ENCODE measurements at places on chromosomes 6 and 20.

GRCh38 chr6:169457762-169458161 is 204.1 kb upstream of the THBS2 start:
- no peak for DNase-seq

DNA sequence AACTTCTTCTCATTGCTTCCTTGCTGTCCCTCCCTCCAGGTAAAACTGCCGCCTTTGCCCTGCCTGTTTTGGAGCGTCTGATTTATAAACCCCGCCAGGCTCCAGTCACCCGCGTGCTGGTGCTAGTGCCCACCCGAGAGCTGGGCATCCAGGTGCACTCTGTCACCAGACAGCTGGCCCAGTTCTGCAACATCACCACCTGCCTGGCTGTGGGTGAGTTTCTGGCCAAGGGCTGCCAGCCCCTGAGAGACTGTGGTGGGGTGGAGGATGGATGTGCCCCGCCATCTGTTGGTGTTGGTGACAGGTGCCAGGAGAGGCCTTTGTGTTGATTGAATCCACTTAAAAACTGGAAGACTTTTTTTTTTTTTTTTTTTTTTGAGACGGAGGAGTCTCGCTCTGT is 9.5 kb downstream of the DDX27 start:
- DNase-seq: no peak

- no peak for DNase-seq
Observed at GRCh38 chr20:3103369-3104032, 19.0 kb upstream of the AVP start.

DNA sequence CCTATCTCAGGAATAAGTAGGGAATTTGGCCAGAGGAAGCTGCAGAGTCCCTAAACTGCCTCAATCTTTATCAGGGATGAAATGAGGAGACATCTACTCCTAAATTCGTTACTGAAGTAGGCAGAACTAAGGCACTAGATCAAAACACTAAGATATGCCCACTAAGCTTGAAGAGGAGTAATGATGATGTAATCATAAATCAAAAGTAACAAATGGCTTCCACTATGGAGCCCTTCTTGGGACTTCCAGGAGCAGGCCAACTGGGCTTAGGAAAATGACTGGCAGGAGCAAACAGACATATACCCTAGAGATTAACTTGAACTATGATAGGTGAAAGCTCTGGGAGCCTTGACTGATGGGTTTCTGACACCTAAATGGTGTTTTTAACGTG is 15.4 kb downstream of the ZSCAN12 start:
- no peak for DNase-seq

DNA sequence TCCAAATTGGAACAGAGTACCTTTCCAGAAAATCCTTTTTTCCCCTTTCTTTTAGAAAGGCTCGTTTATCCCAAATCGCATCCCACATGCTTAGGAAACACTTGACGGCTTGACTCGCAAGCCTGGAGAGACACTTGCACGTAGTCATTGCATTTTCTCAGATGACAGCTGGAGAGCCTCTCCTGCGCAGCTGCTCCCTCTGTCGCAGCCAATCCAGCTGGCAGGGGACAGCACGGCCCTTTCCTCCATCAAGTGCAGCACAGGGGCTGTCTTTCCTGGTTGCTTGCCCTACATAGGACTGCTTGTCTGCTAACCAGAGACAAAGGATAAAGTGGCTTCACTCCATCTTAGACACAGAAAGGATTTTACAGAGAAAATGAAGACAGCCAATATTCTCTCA is 77.6 kb upstream of the RGS17 start:
- no peak for DNase-seq

DNA sequence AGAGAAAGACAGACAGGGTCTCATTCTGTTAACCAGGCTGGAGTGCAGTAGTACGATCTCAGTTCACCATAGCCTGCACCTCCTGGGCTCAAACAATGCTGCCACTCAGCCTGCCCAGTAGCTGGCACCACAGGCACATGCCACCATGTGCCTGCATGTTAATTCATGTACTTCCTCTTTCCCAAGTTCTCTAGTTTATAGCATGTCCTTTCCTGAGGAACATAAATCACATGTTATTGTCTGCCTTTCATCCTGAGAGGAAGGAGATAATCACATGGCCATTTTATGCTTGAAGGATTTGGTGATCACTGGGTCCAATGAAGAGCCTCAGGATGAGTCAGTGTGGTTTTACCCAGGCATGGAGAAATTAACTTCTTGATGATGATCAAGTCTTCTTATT is 47.9 kb downstream of the COL11A2 start:
- DNase-seq: no peak

GRCh38 chr6:96576221-96576620 is 13.3 kb downstream of the FHL5 start:
- no peak for DNase-seq

GRCh38 chr6:79810871-79811270 is 136.5 kb downstream of the ELOVL4 start:
- DNase-seq: no peak

DNA sequence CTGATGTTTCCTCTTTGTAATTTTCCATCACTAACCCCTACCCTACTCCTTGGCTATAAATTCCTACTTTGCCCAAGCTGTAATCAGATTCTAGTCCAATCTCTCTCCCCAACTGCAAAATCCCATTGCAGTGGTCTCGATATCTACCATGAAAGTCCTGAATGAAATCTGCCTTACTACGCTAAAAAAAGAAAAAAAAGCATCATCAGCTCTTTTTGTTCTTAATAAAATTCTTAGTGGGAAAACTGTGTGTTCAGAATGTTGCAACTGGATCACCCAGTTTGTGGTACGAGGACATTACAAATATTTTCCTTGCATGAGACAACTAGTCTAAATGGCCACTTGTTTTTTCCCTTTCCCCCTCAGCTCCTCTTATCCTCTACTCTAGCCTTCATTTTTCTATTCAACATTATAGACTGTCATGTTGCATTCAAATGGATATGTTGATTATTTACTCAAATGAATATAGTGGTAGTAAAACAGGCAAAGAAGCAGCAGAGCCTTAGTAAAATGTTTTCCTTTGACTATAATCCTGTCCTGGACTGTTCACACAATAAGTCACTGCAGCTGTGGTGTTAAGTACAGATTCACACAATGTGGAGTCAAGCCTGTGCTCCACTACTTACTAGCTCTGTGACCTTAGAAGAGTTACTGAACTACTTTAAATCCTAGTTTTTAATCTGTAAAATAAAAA is 527.1 kb upstream of the MARCKS start:
- DNase-seq: no peak

GRCh38 chr20:47603260-47603659 is 101.6 kb downstream of the NCOA3 start:
- DNase-seq: no peak

GRCh38 chr6:36545767-36546307 is 1.4 kb downstream of the STK38 start:
- no peak for DNase-seq

GRCh38 chr6:19399406-19399805 is 437.8 kb upstream of the ID4 start:
- DNase-seq: no peak

DNA sequence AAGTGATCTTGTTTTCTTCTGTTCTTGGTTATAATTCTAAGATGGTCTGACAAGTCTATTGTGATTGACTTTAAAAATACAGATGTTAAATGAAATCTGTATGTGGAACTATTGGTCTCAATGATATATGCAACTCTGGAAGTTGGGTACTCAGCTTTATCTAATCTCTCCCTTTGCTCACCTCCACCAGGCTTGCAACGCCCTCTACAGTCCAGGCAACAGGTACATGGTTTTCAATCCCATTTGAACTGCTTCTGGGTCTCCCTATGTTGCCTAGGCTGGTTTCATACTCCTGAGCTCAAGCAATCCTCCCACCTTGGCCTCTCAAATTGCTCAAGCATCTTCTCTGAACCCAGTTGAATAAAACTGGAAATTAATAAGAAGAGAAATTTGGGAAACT is 25.6 kb upstream of the HLA-DQB1 start:
- DNase-seq: no peak

DNA sequence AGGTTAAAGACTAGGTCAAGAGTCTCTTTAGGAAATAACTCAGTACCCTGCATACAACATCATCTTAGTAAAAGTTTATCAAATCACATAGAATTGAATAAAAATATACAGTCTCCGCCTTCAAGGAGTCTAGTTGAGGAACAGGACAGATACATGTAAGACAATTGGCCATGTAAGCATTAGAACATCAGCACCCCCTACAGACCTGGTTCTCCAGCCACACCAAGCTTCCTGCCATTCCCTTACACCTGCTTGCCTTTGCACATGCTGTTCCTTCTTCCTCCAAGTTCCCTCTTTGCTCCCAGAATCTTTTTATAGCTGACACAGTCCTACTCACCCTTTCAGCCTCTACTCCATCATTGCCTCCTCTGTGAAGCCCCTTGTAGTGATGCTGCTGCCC is 187.8 kb upstream of the LRFN2 start:
- DNase-seq: no peak

GRCh38 chr6:24997905-24998304 is 62.1 kb upstream of the RIPOR2 start:
- DNase-seq: no peak

GRCh38 chr6:163872335-163872734 is 457.8 kb downstream of the QKI start:
- no peak for DNase-seq

DNA sequence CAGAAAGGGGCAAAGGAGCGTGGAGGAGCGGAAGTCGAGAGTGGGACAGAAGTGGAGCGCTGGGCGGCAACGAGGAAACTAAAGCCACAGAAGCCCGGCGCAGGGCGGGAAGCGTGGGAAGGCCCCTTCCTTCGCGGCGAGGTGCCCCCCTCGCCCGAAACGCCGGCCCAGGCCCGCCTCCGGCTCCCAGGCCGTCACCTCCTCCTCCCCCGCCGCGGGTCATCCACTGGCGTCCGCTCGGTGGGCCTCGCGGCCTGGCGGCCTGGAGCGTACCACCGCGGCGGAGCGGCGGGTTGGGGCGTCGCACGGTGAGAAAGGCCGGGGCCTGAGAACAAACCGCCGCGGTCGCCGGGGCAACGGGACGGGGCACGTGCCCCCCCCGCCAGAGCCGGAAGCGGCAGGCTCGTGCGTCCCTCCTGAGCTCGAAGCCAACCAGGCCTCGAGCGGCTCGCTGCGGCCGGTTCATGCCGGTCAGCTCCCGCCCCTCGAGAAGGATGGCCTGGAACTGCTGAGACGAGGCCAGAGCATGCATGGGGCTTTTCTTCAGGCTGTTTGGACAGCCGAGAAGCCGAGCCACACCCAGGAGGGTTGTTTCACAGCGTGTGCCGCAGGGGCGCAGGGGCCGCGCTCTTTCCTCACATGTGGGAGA is at the start of gene TCP11:
TCP11 (minus strand) TSS at position 333 of the 649 bp plus-strand sequence. CDS start 469 bp downstream, outside the sequence.
- no peak for DNase-seq

GRCh38 chr20:29740601-29740950 is 1516.9 kb upstream of the DEFB115 start:
- DNase-seq: no peak

GRCh38 chr20:57548177-57549058 is 12.5 kb upstream of the PCK1 start:
- DNase-seq: no peak

DNA sequence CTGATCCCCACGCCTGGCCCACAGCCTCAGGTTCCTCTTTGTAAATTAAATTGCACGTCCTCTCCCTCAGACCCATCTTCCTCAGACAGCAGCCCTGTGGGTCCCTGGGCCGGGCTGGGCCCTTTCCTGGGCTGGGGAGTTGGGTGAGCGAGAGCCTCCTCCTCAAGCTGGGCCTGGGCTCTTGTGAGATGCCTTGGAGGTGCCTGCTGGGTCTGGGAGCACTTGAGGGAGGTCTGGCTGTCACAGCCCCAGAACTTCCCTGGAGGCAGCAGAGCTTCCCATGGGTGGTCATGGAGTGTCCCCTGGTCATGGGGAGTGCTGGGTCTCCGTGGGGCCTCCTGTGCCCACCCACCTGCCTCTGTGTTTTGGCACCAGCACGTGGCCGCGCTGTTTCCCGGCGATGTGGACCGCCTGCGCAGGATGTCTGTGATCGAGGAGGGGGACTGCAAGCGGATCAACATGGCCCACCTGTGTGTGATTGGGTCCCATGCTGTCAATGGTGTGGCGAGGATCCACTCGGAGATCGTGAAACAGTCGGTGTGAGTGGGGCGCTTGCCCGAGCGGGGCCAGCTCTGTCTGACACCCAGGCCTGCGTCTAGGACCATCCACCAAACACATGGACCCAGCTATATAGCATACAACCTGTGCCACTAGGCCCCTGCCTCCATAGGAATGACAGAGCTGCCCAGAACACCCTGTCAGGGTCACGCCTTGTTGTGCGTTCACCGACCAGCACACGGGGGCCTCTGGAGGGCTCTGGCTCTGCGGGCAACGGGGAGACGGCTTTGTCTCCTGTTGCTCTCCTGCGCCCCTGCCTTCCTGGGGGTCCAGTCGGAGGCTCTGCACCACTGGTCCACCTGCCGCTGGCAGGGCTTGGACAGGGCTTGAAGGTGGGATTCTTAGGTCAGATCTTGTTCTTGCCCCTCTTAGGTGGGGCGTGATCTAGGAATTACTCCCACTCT is 33.0 kb downstream of the PYGB start:
- DNase-seq: no peak

DNA sequence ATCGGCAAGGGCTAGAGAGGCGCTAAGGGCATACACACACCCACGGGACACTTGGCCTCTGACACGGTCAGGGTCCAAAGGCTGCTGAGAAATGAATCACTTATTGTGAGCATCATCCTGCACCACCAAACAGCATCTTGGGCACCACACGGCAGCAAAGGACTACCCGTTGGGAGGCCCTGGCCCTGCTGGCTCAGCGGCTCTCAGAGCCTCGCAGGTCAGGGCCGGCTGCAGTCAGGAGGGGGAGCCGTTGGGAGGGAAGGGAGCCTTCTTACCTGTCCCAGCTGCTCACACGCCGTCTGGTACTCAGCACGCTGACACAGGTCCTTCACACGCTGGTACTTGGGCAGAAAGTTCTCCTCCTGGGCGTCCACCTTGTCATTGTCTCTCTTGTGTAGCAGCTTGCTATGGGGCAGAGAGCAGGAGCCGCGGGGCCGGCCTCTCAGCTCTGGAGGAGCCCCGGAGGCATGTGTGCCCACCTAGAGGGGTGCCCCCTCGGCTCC is 109.0 kb downstream of the SULF2 start:
- DNase-seq: no peak

DNA sequence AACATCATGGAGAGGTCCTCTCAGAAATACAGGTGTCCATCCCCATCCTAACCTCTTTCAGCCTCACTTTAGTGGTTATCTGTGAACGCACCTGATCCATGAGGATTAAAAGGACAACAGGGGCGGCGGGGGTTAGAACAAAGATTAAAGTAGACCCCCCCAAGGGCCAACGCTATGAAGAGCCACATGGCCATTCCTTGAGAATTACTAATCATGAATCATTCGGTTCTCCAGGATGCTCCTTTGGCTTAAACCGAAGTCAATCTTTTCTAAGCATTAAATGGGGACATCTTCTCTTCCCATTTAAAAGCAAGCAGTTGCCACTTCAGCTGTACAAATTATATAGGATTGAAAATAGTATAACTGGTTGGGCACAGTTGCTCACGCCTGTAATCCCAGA is 212.4 kb downstream of the GMPR start:
- DNase-seq: no peak

All from NCI-H460 (cell line).